ENCODE measurements at places on chromosomes 16 and 17.

GRCh38 chr17:21365016-21365415 lies 11.1 kb upstream of the KCNJ12 start:
- DNase-seq = no peak

DNA sequence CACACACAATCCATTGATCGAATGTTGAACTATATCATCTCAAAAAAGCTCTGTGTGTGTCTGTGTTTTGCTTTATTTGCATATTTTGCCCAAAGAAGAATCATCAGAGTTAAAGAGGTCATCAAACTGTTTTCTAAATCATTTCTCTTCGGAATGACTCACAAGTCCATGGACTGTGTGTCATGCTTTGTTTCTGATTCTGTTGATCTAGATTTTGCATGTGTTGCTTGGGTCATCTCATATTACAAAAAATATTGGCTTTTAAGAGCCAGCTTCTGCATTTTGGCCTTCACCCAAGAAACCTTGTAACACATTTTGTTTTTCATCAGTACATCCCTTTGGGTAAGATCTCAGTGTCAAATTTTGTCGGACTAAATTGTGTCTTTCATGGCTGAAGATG lies 471.2 kb upstream of the HSBP1 start:
- DNase-seq = no peak

DNA sequence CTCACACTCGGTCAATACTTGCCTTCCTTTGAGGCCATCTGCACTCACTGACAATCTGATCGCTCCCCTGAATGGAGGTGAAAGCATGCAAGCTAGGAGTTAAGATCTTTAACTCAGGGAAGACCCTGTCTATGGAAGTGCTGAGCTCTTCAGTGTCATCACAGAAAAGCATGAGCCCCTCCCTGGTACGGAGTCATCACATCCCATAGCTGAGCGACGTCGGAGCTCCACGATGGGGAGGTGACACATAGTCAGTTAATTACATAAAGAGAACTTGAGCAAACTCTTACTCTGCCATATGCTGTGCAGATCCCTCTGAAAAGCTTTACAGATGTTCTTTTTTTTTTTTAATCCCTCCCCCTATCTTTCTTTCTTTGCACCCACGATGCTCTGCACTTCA lies 463.2 kb downstream of the WWOX start:
- DNase-seq = no peak

DNA sequence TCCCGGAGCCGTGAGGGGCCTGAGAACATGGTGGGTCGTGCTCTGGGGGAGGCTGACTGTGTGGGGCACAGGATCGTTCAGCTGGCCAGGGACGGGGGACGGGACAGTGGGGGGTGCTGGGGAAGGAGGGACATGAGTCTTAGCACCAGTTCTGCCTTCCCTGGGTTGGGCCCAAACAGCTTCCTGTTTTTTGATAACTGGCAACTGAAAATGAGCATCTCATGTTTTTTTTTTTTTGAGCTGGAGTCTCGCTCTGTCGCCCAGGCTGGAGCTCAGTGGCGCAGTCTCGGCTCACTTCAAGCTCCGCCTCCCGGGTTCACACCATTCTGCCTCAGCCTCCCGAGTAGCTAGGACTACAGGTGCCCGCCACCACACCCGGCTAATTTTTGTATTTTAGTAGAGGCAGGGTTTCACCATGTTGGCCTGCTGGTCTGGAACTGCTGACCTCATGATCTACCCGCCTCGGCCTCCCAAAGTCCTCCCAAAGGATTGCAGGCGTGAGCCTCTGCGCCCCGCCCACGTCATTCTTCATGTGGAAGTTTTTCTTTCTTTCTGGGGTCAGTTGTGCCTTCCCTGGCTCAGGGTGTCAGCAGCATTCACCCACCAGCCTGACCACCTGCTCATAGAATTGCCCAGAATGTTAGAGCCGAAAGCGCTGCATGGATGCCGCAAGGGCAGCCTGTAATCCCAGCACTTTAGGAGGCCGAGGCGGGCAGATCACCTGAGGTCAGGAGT lies 6.4 kb downstream of the ASPSCR1 start:
- no peak for DNase-seq

DNA sequence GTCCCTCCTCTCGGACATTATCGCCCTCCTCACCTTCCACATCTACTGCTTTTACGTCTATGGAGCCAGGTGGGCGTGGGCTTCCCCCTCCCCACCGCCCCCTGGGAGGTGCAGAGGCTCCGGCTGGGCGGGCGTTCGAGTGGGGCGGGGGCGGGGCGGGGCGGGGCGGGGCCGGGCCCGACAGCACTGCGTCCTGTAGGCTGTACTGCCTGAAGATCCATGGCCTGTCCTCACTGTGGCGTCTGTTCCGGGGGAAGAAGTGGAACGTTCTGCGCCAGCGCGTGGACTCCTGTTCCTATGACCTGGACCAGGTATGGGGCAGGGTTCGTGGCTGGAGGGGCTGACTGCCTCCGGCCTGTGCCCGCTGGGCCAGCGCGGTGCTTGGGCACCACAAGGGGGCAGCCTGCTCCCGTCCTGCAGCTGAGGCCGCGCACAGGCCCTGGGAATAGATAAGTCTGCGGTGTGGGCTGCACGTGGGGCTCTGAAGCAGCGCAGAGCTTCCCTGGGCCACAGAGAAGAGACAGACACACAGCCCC lies 9.2 kb downstream of the PIGQ start:
- no peak for DNase-seq

DNA sequence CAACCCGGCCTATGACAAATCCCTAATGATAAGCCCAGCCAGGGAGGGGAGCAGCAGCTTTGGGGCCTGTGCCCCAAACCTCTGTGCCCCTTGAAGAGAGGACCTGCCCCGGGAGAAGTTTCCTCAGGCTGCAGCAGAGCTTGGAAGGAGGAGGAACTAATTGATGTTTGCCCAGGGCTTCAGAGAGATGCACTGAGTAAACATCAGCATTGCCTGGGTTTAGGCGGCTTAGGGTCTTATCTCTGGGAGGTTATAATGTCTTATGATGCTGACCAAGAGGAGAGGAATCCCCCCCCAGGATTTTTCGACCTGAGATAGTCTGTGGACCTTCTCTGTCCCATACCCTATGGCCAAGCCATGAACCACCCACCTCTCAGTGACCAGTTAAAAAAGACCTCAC lies 148.7 kb upstream of the SDK2 start:
- DNase-seq = no peak

GRCh38 chr17:49456183-49456965 lies 38.7 kb upstream of the NGFR start:
- DNase-seq = no peak

- DNase-seq = peak; percentile 86
These were observed 4.2 kb downstream of the ARMC7 start for GRCh38 chr17:75113798-75114551.

DNA sequence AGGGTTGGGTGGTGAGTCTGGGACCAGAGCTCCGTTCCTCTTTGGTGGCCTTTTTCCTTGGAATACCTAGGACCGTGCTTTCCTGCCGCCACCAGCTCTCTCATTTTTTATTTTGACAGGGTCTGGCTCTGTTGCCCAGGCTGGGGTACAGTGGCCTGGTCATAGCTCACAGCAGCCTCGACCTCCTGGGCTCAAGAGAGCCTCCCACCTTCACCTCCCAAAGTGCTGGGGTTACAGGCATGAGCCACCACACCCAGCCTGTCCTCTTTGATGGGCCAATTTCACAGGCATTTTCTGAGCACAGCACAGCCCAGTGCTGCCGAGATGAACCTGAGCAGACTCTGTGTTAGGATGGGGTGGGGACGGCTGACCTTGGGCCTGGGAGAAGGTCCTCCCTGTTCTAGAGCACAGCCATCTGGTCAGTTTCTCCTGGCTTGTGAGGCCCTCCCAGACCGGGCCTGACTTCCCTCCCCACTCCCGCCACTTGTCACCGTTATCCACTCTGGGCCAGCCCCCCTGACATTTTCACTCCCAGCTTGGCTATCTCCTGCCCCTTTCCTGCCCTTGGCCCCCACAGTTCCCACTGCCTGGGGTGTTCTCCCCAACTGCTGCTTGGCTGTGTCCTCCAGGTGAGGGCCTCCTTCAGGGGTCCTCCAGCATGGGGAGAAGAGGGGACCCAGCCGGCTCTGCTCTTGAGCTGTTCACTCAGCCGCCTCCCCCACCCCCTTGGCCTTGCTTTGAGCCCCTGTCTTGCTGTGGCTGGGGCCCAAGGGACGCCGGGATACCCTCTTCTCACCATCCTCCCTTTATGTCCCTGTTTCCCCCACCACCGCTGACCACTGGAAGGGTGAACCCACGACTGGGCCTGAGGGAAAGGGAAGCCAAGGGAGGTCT lies 5.0 kb downstream of the ADCY7 start:
- DNase-seq = no peak

Data from activated CD8-positive, alpha-beta memory T cell treated with anti-CD3 and anti-CD28 coated beads for 1 hour (primary cell).